ENCODE measurements at places on chromosomes 2 and 18. TPM values are rescaled to one million over a fixed set of nuclear protein-coding genes. Genes with fewer than 3 reads are reported as not detected.

Gene VIT
- total RNA-seq: not detected

Gene SRD5A2
- total RNA-seq: not detected

Gene RGPD3
- total RNA-seq: 0.18 TPM

Gene C18orf54
- 10.1 TPM for total RNA-seq

Gene CYTIP
- total RNA-seq: 202 TPM

Gene MC4R
- total RNA-seq: not detected

GRCh38 chr2:205585449-205586383 is 96.6 kb upstream of the NRP2 start:
- no peak for DNase-seq

DNA sequence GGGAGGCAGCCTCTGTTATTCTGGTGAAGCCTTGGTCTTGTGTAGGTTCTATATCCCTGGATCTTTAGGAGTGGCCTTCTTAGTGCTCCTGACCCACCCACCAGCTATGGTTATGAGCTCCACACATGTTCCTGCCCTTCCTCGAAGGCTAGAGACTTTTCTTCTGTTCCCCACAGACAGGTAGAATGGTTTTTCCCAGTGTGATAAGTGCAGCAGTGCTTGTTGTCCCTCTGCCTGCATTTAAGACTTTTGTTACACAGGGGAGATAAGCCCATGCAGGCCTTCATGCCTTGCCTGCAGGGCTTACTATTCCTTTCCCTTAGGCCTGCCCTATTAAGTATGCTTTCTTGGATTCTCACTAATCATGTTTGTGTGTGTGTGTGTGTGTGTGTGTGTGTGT is 48.4 kb upstream of the DSC1 start:
- DNase-seq: no peak

DNA sequence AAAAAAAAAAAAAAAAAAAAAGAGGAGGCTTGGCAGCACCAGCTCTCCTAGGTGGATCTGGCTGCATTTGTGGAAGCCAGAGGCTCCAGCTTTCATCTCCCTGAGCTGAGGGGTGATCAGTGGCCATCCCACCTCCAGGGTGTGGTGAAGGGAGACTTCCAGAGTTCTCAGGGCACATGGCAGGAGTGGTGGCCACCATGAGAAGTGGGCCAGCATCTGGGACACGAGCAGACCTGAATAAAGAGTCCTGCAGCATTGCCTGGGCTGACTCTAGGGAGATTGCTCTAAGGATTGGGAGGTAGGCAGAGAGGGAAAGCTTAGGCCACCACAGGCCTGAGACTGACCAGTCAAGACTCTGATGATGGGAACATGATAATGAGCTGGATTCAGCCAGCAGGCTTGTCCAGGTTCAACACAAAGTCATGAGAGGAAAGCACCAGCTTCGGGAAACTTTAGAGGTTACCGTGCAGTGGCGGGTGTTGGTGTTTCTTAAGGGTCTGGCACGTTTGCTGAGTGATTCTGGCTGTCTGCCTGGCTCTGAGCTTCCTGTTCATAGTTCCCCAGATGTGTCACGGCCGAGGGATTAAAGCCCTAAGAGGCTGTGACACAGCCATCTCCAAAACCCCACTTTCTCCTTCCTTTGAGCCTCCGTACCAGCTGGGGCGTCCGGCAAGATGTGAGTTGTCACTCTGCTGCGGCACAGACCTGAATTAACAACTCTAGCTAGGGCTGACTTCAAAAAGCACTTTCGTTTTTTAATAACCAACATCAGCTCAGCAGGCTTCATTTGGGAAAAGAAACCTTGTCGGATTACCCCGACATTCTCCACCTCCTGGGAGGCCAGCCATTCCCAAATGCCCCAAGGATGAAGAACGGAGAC is 38.3 kb upstream of the IL1R1 start:
- DNase-seq: no peak

- DNase-seq: no peak
Measured at GRCh38 chr2:235007664-235008457, 56.0 kb downstream of the SH3BP4 start.

- DNase-seq: no peak
Measured at GRCh38 chr2:240931319-240931949, 25.3 kb downstream of the CROCC2 start.

DNA sequence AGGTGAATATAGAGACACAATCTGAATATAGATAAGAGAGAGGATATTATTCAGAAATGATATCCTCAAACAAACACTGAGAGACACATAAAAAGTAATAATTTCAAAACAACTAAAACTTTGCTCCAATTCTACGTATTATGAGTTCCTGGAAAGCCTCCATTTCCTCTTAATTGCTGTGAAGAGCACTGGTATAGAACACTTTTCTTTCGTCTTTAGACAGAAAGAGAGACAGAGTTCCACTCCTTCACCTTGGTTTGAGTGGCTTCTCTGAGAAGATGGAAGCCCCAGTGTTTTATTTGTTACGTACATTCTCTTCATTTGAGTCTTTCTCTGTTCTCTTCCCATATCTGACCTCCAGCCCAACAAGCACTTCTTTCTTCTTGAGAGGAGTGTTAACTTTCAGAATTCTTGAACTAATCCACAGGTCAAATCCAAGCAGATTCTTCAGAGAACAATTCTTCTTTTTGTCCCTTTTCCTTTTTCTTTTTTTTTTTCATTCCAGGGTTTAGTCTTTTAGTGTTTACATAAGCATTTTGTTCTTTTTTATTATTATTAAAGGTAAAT is 6.4 kb upstream of the PIK3C3 start:
- DNase-seq: no peak

- no peak for DNase-seq
Measured at GRCh38 chr2:25738383-25739343, 65.3 kb upstream of the DTNB start.

DNA sequence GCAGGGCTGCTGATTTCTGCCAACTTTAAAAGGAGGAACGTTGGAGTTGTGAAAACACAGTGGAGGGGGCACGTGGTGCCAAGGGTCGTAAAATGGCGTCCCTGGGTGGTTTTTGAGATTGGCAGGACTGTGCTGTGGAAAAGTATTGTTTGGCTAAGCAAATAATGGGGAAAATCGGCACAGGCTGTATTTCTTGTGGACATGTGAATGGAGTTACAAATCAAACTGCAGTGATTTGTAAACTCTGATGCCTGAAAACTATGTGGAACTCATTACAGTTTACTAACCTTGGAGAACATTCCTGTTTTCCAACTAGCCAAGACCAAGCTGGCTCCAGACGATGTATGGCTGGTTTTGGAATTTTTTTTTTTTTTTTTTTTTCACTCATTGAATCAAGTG is 68.7 kb downstream of the KCTD1 start:
- DNase-seq: no peak

- no peak for DNase-seq
Measured at GRCh38 chr2:225468131-225468530, 68.6 kb downstream of the NYAP2 start.

DNA sequence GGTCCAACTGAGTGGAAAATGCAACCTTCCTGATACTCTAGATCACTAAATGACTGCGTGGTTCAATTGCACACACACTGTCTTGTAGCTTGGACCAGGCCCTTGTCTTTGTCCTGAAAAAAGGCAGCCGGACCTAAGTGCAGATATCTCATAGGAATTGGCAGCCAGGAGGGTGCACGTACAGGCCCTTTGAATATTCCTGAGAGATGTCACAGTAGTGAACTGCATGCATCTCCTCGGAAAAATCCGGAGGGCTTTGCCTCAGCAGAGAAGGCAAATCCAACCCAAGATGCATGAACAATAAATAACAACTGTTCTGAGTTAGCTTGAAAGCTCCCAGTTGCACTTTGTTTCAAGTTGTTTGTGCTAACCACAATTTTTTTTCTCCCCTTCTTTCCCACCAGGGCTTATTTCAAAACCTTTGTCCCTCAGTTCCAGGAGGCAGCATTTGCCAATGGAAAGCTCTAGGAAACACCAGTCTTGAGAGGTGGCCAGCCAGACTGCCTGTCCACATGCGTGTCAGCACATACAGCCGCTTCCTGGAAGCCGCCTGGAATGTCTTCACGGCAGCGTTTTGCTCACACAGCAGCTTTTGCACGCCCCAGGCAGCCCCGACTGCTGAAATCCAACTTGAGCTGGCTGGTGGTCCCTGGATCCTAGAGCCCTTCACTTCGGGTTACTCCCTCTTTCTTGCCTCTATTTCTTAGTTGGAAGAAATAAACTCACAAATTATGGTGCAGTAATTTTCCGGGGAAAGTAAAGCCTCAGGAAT is 54.4 kb upstream of the FOSL2 start:
- no peak for DNase-seq

- peak; percentile 38 for DNase-seq
Measured at GRCh38 chr2:162153608-162154224, 1.7 kb upstream of the GCG start.
